ENCODE measurements at places on chromosomes 5 and 9.
A peak's percentile ranks its signal among the peaks of the same experiment; 100 is the strongest.

DNA sequence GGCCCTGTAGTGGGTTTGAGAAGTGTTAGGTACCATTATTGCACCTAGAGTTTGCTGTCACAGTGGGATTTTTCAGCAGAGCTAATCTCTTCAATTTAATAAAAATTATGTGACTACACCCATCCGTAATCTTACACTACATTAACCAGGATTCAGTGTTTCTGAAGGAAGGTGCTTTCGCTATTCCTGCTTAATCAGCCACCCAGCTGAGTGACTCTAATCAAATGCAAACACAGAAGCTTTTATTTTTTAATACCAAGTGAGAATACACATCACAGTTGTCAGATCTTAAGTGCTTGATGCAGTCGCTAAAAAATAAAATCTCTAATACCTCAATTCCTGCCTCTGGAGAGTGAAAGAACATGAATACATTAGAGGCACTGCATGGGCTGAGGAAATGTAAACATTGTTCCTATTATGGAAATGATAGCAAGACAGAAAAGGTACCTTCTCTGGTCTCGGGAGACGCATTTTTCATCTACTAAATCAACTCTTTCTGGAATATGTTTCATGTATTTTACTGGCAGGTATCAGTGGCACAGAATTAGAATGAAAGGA is 125.7 kb downstream of the SEMA6A start:
- DNase-seq, result no peak

DNA sequence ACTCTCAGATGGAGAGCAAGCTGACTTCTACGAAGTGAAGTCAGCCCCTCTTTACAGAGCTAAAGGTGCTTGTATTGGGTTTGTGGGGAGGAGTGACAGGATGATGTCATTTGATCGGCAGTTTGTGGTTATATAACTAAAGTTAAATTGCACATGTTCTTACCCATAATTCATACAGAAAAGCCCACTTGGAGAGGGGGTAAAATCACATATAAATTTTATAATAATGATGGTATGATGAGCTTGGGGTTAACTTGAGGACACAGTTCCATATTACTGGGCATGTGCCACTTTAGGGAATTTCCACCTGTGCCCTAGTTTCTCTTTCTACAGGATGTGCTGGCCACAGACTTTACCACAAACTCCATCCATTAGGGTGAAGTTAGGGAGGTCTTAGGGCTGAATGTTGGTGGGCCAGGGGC is 1178.6 kb upstream of the CDH9 start:
- no peak for DNase-seq

GRCh38 chr5:67233075-67233474 is 36.5 kb upstream of the CD180 start:
- no peak for DNase-seq

DNA sequence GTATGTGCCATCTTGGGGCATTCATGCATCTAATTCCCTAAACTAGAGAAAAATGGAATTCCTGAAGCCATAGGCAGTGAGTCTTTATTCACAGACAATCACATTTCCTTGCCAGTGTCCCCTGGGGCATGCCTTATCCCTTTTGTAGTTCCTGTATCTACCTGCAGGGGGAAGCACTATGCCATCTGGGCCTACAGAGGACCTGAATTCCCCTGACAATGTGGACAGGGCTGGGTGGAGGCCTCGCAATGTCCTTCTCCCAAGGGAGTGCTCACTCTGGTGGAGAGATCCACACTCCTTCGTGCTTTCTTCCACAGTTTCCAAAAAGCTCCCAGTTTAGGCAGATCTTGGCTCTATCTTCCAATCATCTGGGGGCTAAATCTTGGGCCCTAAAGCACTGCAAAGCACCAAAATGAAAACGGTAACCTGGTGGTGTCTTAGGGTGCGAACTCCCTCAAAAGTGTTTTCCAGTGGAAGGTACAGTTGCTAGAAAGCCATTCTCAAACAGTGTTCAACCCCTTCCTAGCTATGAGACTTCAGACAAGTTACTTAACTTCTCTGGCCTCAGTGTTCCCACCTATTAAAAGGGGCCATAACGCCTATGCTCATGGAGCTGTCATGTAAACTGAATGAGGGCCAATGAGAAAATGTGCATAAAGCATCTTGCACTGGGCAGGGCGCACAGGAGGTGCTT is 17.5 kb downstream of the WHRN start:
- DNase-seq, result peak; percentile 67

GRCh38 chr9:125633116-125633745 is 73.8 kb downstream of the MAPKAP1 start:
- DNase-seq, result no peak

DNA sequence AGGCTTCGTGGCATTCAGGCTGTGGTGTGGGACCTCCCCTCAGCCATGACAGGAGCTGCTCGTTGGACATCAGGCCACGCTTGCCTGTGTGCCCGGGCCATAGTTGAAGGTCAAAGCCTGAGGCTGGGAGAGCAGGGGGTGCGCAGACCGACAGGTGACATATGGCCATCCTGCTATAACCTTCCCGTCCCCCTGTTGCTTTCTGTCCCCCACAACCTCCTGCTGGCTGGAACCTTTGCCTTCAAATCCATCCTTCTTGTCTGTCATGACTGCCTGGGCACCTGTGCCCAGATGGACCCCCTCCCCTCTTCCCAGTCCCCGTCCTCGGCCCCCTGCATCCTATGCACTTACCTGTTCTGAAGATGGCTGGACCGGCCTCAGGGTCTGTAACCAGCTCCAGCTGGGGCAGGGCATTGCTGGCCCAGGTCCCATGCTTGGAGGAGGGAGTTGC is 83.2 kb downstream of the WNK2 start:
- no peak for DNase-seq

GRCh38 chr5:117889596-117889995 is 1098.8 kb downstream of the DTWD2 start:
- DNase-seq, result no peak

DNA sequence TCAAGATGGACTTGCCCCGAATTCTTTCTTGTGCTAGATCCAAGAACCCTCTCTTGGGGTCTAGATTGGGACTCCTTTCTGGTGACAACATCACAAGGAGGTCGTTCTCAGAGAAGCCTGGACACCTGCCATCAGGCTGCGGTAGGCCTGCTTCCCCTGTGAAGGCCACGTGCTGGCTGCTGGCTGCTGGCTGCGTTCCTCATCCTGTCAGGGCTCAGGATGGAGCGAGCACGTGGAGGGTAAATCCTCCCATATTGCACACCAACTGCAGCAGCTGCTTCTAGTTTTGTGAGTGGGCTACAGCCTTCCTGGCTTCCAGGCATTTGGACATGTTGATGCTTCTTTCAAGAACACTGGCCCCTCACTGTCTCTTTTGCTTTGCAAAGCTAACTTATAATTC is 95.6 kb downstream of the HSPA4 start:
- DNase-seq, result no peak

DNA sequence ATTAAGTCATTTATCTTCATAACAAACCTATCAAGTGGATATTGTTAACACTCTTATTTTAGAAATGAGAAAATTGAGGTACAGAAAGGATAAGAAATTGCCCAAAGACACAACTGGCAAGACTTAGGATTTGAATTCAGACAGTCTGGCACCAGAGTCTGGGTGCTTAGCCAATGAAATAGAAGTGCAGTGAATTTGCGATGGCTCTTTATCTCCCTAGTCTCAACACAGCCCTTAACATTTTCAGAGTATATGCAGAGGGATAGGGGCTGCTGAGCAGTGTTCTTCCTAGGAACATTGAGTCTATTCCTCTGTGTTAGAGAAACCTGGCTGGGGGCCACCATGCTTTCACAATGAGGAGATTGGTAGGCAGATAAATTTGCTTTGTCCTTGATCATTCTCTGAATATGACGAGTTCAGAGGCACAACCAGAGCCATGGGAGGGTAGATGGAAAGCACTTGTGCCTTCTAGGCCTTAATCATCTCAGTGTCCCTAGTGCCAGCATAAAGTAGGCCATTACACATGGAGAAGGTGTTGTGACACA is 6.1 kb upstream of the FSD1L start:
- no peak for DNase-seq

DNA sequence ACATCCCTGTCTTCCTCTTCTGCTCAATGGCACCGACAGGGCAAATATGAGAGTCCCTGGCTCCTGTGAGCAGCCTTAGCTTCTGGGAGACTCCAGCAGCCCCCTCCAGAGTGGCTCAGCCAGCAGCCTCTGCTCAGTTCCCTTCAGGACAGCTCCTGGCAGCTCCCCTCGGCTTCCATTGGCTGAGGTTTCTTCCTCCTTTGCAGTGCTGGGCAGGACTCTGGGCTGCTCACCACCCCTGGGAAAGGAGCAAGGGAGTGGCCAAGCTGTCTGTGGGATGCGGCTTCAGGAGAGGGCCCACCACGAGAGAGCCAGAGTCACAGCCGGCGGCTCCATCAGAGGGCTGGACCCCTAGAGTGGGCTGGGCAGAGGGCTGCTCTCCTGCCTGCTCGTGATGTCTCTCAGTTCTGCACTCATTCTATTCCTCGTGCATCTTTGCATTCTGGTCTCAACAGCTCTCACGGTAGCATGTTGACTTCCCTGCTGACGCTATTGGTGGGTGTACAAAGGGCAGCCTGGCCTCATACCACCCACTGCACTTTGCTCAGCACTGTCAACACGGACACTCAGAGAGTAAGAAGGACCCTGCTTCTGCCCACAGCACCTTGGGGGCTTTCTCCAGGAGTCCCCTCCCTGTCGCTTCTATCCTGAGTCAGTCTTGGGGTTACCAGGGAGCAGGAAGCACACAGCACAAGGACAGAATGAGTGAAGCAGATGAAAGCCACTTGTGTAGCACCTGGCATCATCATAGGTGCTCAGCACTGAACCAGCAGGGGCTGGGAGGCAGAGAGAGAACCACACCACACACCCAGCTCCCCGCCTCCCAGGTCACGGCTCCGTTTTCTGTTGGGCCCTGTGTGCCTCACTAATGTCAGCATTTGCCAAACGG is 80.9 kb upstream of the ALDH1B1 start:
- DNase-seq, result no peak

- DNase-seq, result no peak
These were observed 51.1 kb upstream of the CTNND2 start for GRCh38 chr5:11955331-11955730.

DNA sequence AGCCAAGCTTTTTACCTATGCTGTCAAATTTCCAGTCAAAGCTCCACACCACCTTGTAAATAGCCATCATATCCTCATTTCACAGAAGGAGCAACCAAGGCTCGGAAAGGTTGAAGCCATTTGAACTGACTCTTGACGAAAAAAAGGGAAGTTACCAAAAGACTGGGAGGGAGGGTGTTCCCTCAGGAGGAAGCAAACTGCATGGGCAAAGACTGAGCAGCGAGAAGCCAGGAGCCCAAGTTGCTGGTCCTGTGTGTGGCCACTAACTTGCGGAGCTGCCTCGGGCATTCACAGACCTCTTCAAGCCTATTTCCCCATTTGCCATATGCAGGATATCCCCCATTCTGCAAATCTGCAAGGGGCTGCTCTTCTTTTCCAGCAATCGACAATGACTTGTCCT is 37.4 kb downstream of the TTLL11 start:
- no peak for DNase-seq

- DNase-seq, result no peak
These were observed 18.3 kb upstream of the FUBP3 start for GRCh38 chr9:130561056-130561455.

- no peak for DNase-seq
These were observed 2.0 kb downstream of the LCN9 start for GRCh38 chr9:135664801-135665794.

DNA sequence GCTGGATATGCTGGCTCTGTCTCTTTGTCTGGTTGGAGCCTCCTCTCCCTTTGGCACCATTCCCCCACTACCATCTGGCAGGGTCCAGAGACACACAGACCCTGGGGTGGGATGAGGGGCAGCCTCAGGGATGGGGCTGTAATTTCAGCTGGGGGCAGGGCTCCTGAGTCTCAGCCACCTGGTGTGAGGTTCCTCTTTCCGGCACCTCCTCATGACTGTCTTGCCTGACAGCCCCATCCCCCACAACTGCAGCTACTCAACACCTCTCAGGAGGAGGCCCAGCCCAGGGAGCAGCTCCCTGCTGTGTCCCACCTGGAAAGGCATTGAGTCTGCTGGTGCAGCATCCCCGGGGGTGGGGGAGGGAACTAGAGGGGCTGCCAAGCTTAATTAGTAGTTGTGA is 11.7 kb upstream of the RPS14 start:
- DNase-seq, result peak; percentile 64

GRCh38 chr5:167255926-167256325 is 1035.5 kb upstream of the WWC1 start:
- no peak for DNase-seq

GRCh38 chr5:107916731-107917725 is 246.3 kb upstream of the EFNA5 start:
- DNase-seq, result no peak

DNA sequence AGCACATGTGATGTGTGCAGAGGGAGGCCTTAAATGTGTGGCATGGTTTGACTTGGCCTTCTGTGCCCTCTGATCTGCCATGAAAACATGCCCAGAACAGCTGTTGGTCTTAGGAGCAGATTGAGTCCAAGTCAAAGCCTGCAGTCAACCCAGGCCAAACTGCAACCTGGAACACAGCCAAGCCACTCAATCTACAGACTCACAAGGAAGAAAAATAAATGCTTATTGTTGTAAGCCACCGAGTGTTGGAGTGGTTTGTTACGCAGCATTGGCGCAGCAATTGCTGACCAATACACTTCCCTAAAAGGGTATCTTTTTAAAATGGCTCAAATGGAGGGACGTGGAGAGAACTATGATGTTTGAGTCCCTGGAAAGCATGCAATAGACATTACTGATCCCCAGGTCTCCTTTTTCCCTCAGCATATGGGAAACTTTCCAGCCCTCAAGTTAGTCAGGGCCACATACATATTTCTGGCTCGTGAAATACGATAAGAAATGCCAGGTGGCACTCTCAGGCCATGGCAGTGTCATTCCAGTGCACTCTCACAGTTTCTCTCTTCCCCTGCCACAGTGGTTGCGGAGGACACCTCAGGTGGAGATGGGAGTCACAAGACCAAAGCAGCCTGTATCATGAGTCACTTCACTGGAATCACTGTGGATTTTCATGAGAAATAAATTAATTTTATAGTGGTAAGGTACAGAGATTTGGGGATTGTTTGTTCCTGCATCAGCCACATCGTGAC is 168.0 kb upstream of the ZNF618 start:
- DNase-seq, result no peak

DNA sequence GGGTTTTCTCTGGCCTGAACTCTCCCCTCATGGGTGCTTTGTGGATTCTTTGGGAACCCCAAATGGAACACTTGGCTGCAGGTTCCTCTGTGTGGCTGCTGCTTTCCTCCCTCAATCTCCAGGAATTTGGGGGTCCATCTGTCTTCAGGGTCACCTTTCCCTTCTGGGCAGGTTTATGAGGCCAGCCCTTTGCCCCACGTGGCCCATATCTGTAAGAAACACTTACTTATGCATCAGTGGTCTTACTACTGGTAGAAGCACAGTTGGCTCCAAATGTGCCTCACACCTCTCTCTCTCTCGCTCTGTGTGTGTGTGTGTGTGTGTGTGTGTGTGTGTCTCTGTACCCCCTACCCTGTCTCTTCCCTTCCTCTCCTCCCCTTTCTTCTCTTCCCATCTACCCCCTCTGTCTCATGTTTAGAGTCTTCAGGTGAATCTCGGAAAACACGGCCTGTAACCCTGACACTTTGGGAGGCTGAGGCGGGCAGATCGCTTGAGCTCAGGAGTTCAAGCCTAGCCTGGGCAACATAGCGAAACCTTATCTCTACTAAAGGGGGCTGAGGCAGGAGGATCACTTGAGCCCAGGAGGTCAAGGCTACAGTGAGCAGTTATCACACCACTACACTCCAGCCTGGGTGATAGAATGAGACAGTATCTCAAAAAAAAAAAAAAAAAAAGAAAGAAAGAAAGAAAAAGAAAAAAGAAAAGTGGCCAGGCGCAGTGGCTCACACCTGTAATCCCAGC is 26.8 kb downstream of the C5orf15 start:
- no peak for DNase-seq

- no peak for DNase-seq
These were observed 61.5 kb upstream of the NUDT12 start for GRCh38 chr5:103624035-103624480.

Measured in memory B cell (primary cell).